ENCODE measurements at places on chromosomes 2 and 18. TPM values are rescaled to one million over a fixed set of nuclear protein-coding genes. Genes with fewer than 3 reads are reported as not detected.

The DES gene
- total RNA-seq = 50.4 TPM

DNA sequence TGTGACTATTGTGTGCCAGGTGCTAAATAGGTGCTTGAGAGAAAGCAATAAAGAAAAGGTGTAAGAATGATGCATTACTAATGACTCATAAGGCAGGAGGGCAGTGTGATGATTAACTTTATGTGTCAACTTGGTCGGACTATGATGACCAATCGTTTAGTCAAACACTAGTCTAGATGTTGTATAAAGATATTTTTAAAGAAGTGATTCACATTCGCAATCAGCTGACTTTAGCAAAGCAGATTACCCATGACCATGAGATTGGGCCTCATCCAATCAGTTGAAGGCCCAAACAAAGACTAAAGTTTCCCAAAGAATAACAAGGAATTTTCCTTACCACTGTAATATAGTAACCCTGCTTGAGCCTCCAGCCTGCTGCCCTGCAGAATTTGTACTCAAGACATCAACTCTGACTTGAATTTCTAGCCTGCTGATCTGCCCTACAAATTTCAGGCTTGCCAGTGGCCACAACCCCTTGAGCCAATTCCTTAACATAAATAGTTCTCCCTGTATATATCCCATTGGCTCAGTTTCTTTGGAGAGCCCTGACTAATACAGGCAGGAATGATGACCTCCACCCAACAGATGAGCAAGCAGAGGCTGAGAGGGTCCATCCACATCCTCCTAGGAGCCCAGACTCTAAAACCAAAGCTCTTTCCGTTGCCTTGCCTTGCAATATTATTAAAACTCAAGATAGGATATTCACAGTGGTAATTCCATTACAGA is 132.6 kb downstream of the ACTR3 start:
- no peak for DNase-seq
- no peak overlapping the region for H3K4me3 ChIP-seq
- no peaks in the 10 kb centered on the region for H3K4me1 ChIP-seq

DNA sequence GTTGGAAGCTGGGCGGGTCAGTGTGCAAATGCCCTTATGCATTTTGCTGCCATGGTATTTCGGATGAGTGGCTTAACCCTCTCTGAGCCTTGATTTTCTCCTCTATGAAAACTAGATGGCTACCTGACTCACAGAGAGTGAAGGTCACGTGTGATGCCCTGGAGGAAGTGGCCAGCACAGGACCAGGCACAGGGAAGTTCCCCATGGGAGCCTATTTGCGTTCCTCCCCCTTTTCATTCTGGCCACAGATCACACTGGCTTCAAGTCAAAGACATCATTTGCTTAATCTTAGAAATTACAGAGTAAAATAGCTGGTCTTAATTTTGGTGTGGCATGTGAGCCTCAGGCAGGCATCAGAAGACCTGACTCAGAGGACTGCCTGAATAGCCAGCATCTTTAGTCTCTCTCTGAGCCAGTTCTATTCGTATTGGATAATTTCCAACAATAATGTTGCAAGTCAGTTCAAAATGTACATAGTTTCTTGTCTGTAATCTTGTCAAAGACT is 57.6 kb upstream of the CD302 start:
- no peak for DNase-seq
- no peak overlapping the region for H3K27ac ChIP-seq
- H3K4me3 ChIP-seq = no peak overlapping the region
- H3K4me1 ChIP-seq = no peaks in the 10 kb centered on the region
- H3K36me3 ChIP-seq = no peaks in the 10 kb centered on the region

DNA sequence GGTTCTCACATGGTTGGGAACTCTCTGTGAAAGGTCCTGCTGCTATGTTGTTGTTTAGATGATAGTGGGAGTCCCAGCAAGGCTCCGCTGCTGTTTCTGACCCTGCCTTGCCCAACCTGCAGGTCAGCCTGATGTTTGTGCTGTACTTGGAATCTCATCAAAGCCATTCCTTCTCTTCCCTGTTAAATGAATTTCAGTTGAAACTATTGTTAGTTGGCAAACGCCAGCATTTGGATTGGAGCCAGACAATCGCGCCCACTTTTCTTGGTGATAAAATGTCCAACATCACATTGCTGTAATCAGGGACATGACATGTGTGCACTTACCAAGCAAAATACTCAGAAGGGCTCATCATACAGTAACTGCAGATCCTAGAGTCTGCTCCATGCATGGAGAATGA is 12.8 kb upstream of the TWSG1 start:
- no peaks in the 10 kb centered on the region for H3K27me3 ChIP-seq
- no peak for DNase-seq
- no peak overlapping the region for H3K4me3 ChIP-seq
- no peak overlapping the region for H3K27ac ChIP-seq

GRCh38 chr2:143030127-143030526 is 99.1 kb upstream of the ARHGAP15 start:
- H3K4me1 ChIP-seq = no peaks in the 10 kb centered on the region
- H3K36me3 ChIP-seq = no peaks in the 10 kb centered on the region
- H3K27ac ChIP-seq = no peak overlapping the region
- peaks cover 3% of the 10 kb centered on the region for H3K27me3 ChIP-seq

DNA sequence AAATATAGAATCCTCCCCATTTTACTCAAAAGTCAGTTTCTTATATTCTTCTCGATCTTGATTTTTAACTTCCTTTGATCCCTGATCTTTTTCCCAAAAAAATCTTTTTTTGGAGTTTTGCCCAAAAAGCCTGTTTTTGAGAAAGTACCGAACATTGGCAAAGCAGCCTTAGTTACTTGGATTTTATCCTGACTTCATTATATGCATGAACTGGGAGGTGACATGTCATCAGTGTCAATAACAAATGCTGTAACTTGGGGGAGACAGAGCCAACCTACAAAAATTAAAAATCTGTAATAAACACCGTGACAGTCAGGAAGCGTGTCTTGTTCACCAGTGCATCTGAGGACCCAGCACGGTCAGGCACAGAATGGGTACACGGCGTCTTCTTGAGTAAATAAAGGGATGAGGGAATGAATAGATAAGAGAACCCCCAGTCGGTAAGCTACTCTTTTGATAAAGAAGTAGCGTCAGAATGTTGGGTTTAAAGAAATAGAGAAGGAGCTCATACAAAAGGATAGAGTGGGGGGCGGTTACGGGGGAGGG is 24.9 kb downstream of the TRAPPC12 start:
- DNase-seq = no peak
- H3K4me1 ChIP-seq = peaks cover 41% of the 10 kb centered on the region

- peak overlapping the region; percentile 7 for H3K27ac ChIP-seq
- no peaks in the 10 kb centered on the region for H3K4me1 ChIP-seq
- peak overlapping the region; percentile 6 for H3K4me3 ChIP-seq
- no peak for DNase-seq
Measured at GRCh38 chr2:215712871-215713790, 277.3 kb upstream of the FN1 start.

- H3K27ac ChIP-seq = no peak overlapping the region
- H3K4me1 ChIP-seq = no peaks in the 10 kb centered on the region
- H3K27me3 ChIP-seq = no peaks in the 10 kb centered on the region
- no peaks in the 10 kb centered on the region for H3K36me3 ChIP-seq
Measured at GRCh38 chr2:205848601-205849000, 166.3 kb downstream of the NRP2 start.

- peak; percentile 80 for DNase-seq
- no peaks in the 10 kb centered on the region for H3K27me3 ChIP-seq
- peak overlapping the region; percentile 29 for H3K4me3 ChIP-seq
- no peaks in the 10 kb centered on the region for H3K36me3 ChIP-seq
- peak overlapping the region; percentile 44 for H3K27ac ChIP-seq
- peaks cover 49% of the 10 kb centered on the region for H3K4me1 ChIP-seq
Measured at GRCh38 chr2:217858519-217859491, 144.0 kb downstream of the TNS1 start.

The MAPRE2 gene
- 30.1 TPM for total RNA-seq

GRCh38 chr2:97702731-97703470 is 10.5 kb upstream of the ZAP70 start:
- no peak overlapping the region for H3K4me3 ChIP-seq
- H3K27me3 ChIP-seq = no peaks in the 10 kb centered on the region
- H3K4me1 ChIP-seq = no peaks in the 10 kb centered on the region
- H3K36me3 ChIP-seq = no peaks in the 10 kb centered on the region

- H3K27me3 ChIP-seq = no peaks in the 10 kb centered on the region
- no peaks in the 10 kb centered on the region for H3K36me3 ChIP-seq
Measured at GRCh38 chr2:103327966-103328365, 566.1 kb downstream of the TMEM182 start.

GRCh38 chr2:8984855-8985254 is 18.6 kb downstream of the MBOAT2 start:
- H3K36me3 ChIP-seq = no peaks in the 10 kb centered on the region
- no peak for DNase-seq
- no peak overlapping the region for H3K4me3 ChIP-seq
- H3K4me1 ChIP-seq = no peaks in the 10 kb centered on the region
- no peaks in the 10 kb centered on the region for H3K27me3 ChIP-seq

- no peak overlapping the region for H3K4me3 ChIP-seq
- H3K27ac ChIP-seq = no peak overlapping the region
- H3K27me3 ChIP-seq = no peaks in the 10 kb centered on the region
- H3K4me1 ChIP-seq = peaks cover 15% of the 10 kb centered on the region
Measured at GRCh38 chr2:63035169-63035568, 15.5 kb upstream of the OTX1 start.

The PLGLB2 gene
- total RNA-seq = 6.7 TPM

The RABL2A gene
- total RNA-seq = 6.9 TPM

DNA sequence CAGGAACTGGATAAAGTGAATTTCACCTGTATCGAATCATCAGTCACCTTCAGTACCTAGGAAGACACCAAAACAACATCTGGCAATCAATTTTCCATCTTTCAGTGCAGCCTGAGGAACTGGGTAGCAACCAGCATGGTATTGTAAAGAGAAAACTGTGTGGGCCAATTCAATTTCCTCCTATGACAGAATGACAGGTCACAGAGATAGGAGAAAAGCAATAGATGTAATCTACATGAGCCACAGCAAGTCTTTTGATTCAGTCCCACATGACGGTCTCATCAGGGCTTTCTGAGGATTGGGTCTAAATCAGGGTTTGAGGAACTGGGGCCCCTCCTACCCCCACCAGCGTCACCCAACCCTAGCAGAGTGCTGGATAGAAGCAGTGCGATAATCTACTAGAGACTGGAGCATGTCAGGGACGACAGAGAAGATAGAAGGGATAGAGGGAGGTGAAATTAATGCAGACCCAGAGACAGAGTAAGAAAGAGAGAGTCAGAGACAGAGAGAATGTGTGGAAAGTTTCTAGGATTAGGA is 268.7 kb downstream of the LRRTM1 start:
- H3K4me1 ChIP-seq = no peaks in the 10 kb centered on the region
- no peaks in the 10 kb centered on the region for H3K27me3 ChIP-seq
- no peaks in the 10 kb centered on the region for H3K36me3 ChIP-seq
- no peak overlapping the region for H3K27ac ChIP-seq

DNA sequence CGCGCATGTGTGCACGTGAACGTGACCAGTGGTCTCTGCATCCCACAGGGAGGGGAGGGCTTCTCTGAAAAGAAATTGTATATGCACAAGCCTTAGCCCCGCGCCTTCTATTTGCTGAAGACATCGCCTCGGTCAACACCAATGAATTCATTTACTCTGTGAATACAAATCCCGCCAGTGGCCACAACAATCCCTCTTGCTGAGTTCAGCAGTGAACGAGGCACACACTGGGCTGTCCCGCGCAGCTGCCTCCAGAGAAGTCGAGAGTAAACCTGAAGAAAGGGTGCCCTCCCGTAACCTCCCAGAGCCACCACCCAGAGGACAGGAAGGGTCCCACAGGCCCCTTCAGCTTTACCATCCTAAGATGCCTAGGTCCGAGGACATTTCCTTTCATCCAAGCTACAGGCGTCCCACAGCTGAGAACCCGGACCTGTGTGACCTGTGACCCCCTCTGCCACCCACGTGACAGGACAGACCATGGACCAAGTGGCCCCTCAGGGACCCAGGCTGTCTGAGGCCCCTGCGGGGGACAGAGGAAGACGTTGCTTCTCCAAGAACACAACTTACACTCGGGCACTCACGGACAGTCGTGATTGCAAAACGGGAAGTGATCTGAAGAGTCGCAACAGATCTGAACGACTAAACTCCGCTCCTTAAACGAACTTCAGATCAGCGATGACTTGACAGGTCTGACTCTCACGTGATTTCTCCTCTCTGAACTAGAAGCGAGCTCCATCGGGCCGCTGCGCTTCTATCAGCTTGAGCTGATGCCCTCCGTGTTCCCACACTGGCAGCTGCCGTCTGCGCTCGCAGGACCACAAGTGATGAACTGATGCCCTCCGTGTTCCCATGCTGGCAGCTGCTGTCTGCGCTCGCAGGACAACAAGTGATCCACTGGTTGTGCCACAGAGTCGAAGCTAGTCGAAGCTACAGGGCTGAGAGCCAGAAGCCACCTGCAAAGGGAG is 92.7 kb downstream of the ZNF516 start:
- no peaks in the 10 kb centered on the region for H3K36me3 ChIP-seq
- no peak for DNase-seq
- peaks cover 5% of the 10 kb centered on the region for H3K4me1 ChIP-seq
- H3K4me3 ChIP-seq = no peak overlapping the region
- no peak overlapping the region for H3K27ac ChIP-seq
- H3K27me3 ChIP-seq = no peaks in the 10 kb centered on the region

The RAB6D gene
- not detected for total RNA-seq

The MLPH gene
- 108 TPM for total RNA-seq

- H3K27me3 ChIP-seq = no peaks in the 10 kb centered on the region
- no peaks in the 10 kb centered on the region for H3K36me3 ChIP-seq
- no peak for DNase-seq
- H3K4me1 ChIP-seq = peaks cover 8% of the 10 kb centered on the region
- no peak overlapping the region for H3K4me3 ChIP-seq
Measured at GRCh38 chr2:220961143-220961860, 610.8 kb downstream of the EPHA4 start.

DNA sequence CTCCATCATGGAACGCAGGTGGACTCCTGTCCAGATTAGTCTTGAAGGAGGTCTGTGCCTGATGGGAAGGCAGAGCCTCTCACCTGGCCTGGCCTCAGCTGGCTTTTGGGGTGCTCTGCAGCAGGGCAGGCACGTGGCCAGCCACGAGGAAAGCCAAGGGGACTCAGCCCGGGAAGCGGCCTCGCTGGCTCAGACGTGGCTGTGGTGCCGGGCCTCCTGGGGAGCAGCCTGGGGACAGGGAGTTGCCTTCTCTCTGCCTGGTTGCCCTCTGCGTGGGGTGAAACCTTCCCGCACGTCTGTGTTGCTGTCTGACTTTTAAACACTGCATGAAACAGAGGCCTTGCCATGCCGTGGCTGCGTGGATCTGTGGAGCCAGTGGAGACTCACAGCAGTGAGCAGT is 45.0 kb downstream of the RTP5 start:
- H3K36me3 ChIP-seq = no peaks in the 10 kb centered on the region
- no peak for DNase-seq
- H3K4me1 ChIP-seq = no peaks in the 10 kb centered on the region
- no peak overlapping the region for H3K27ac ChIP-seq
- H3K27me3 ChIP-seq = no peaks in the 10 kb centered on the region

- H3K4me1 ChIP-seq = no peaks in the 10 kb centered on the region
- no peak for DNase-seq
- no peak overlapping the region for H3K27ac ChIP-seq
- H3K36me3 ChIP-seq = no peaks in the 10 kb centered on the region
Measured at GRCh38 chr2:144003460-144004075, 516.4 kb downstream of the ZEB2 start.

The ELP2 gene
- 46.1 TPM for total RNA-seq

- no peaks in the 10 kb centered on the region for H3K36me3 ChIP-seq
- H3K27ac ChIP-seq = peak overlapping the region; percentile 25
- H3K27me3 ChIP-seq = no peaks in the 10 kb centered on the region
- no peak overlapping the region for H3K4me3 ChIP-seq
- DNase-seq = no peak
Measured at GRCh38 chr2:437756-438393, 150.0 kb upstream of the ALKAL2 start.

All from tibial nerve (tissue), 4 donors.